ENCODE measurements at places on chromosomes 12 and 14. TPM values are rescaled to one million over a fixed set of nuclear protein-coding genes. Genes with fewer than 3 reads are reported as not detected.

GRCh38 chr14:68148763-68149162 lies 329.2 kb downstream of the RAD51B start:
- no peak for DNase-seq

DNA sequence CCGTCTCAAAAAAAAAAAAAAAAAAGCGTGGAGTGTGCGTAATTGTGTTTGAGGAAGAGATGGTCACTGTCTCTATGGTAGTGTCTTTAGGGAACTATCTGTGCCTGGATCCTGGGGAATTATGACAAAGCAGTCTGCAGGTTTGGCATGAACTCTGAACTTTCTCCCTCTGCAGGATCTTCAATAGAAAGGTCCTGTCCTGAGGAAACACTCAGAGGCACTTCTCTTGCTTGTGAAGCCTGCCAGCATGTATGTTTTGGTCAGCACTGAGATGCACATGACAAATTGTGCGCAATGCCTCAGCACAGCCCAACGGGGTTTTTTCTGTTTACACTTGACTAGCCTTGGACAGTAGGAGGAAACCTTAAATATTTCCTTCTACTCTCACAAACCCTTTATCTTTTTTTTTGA lies 46.6 kb downstream of the ATF7 start:
- no peak for DNase-seq

Gene PDE3A
- total RNA-seq, result 7.1 TPM

Gene AHNAK2
- total RNA-seq, result 32.4 TPM

DNA sequence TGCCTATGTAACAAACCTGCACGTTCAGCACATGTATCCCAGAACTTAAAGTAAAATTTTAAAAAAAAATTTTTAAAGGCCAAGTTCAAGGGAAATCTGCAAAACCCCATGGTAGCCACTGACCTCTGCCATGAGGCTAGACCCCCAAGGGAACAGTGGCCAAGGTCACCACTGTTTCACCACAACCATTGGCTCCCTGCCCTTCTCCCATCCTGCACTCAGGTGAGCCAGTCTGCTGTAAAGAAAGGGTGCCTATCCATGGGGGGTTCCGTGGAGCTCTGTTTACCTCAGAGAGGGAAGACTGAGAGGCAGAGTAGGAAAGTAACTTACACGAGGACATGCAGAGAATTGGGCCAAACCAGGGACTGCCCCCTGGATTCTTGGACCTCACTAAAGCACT lies 38.6 kb downstream of the VWF start:
- DNase-seq, result no peak

- no peak for DNase-seq
Measured at GRCh38 chr12:51866762-51867161, 18.2 kb upstream of the FIGNL2 start.

DNA sequence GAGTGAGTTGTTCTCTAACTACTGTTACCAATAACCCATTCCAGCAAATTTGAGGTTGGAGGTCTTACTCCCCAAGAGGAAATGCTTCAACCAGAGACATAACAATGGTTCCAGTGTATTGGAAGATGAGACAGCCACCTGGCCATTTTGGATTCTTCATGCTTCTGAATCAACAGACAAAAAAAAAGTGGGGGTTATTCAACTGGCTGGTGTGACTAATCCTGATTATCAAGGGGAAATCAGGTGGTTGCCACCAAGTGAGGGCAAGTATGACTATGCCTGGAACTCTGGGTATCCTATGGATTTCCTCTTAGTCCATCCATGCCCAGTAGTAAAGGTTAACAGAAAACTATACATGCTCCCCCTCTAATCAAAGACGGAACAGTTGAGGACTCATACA lies 29.9 kb upstream of the ZNF641 start:
- no peak for DNase-seq

Gene NAV3
- total RNA-seq, result 96.3 TPM

DNA sequence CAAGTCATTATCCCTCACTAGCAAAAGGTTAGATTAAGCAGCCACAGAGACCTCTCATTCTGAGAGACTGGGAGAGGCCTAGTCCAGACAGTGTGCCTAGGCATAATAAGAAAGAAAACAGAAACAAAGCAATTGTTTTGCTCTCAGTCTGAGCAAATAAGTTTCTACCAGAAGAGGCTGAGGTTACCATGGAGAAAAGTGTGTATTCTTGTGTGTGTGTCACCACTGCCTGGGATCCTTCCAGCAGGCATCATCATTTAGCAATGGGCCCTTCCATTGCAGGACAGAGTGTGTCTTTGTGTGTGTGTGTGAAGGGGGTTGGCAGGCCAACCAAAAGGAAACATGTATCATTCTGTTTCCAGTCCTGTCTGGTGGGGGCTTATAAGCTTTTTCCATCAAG lies 3.7 kb downstream of the EFS start:
- peak; percentile 29 for DNase-seq

Gene DPPA3
- total RNA-seq, result not detected

GRCh38 chr14:95182379-95182778 lies 25.1 kb upstream of the DICER1 start:
- no peak for DNase-seq

Gene BATF
- not detected for total RNA-seq

GRCh38 chr12:53044052-53044581 lies 5.7 kb upstream of the TNS2 start:
- DNase-seq, result no peak

DNA sequence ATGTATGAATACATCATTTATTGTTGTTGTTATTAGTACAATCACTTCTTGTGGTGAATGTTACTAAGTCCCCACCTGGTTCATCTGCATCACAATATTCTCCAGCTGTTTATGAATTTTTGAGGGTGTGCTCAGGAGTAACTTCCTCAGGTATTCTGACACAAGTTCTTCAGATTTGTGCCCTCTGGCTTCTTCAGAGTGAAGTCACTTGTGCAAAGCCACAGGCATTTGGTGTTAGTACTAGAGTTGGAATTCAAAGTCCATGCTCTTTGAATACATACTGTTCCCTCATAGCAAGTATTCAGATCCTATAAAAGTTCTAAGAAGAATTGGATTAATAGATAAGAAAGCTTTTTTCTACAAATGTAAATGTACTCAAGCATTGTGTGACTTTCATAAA lies 150.3 kb upstream of the AVPR1A start:
- DNase-seq, result peak; percentile 22

Gene PIANP
- total RNA-seq, result not detected

DNA sequence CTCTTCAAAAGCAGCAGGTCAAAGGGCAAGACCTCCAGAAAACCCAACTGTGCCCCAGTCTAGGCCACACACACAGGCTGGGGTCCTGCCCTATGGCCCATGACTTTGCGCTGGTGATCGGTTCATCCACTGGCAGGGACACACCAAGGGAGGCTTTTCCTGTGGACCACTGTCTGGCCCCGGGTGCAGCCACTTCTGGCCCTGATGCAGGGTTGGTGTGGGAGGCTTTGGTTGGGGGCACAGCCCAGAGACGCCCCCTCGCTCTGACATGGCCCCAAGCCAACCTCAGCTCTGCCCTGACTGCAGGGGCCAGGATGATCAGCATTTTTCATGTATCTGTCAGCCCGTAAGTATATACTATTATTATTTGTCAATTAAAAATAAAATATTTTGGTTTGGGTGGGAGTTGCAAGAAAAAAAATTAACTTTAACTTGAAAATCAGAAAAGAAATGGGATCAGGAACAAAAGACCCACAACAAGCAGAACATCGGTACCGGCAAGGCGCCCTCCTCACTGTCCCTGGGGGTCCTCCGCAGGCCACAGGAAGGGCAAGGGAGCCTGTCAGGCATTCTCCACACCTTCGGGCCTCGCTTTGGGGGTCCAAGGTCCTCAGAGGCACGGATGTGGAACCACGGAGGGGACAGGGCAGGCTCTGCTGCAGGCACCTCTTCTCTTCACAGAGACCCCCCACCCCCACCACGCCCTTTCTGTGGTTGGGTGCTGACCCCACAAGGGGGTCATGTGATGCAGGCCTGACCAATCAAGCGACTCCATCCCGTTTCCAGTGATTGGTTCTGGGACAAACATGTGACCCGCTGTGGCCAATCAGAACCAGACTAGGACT lies 181.5 kb upstream of the SFSWAP start:
- DNase-seq, result no peak

- no peak for DNase-seq
Measured at GRCh38 chr12:54272214-54272613, 7.7 kb downstream of the CBX5 start.

- no peak for DNase-seq
Measured at GRCh38 chr12:44088647-44089046, 252.8 kb downstream of the TMEM117 start.

- DNase-seq, result no peak
Measured at GRCh38 chr12:122852336-122853275, 17.3 kb downstream of the HIP1R start.

- no peak for DNase-seq
Measured at GRCh38 chr12:49288922-49289555, 5.9 kb upstream of the PRPH start.

DNA sequence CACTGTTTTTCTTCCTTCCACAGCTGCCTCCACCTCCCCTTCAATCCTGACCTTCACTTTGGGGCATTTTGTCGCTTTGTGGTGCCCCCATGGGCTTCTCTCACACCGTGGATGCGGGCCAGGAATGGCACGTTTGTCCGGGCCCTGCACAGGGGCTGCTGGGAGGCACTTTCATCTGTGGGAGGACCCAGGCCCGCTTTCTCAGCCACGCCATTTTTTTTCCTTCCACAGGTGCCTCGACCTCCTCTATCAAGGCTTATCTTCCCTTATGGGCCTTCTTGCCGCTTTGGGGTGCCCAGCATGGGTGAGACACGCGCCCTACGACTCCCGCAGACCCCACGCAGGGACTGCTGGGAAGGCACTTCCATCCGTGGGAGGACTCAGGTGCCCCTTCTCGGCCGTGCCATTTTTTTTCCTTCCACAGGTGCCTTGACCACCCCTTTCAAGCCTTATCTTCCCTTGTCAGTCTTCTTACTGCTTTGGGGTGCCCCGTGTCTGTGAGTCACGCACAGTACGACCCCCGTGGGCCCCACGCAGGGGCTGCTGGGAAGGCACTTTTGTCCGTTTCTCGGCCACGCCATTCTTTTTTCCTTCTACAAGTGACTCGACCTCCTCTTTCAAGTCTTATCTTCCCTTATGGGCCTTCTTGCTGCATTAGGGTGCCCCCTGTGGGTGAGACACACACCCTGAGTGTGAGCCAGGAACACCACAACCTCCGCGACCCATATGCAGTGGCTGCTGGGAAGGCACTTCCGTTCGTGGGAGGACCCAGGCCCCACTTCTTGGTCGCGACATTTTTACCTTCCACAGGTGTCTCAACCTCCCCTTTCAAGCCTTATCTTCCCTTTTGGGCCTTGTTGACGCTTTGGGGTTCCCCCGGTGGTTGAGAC lies 270.7 kb downstream of the ALG10 start:
- DNase-seq, result no peak

DNA sequence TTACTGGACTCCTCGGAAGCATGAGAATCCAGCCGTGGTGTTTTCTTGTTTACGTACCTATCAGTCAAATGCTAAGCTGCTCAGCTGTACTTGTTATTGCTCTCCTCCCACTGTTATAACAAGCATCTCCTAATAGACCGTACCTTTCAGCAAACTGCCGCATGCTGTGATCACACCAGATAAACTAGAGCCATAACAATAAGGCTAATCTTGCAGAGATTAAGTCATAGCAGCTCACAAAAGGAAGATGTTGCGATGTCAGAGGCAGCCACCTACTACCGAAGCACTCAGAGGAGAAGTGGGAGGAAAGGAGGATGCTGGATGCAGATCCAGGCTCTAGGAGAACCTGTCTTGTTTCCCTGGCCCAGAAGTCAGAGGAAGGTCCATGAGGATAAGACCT lies 196.0 kb downstream of the GALC start:
- DNase-seq, result no peak

DNA sequence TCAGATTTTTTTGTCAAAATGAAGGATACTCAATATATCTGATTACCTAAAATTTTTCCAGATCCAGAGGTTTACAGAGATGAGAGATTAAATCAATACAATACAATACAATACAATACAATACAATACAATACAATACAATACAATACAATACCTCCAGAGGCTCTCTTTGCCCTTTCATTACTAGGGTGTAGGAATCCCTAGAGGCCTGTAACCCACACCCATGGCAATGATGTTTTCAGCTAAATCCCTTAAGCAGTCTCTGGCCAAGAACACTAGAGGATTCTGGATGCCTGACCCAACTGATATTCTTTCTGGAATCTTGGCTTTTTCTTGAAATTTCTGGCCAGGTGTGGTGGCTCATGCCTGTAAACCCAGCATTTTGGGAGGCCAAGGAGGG lies 23.7 kb upstream of the AEBP2 start:
- no peak for DNase-seq

Gene SLC25A47
- total RNA-seq, result not detected

DNA sequence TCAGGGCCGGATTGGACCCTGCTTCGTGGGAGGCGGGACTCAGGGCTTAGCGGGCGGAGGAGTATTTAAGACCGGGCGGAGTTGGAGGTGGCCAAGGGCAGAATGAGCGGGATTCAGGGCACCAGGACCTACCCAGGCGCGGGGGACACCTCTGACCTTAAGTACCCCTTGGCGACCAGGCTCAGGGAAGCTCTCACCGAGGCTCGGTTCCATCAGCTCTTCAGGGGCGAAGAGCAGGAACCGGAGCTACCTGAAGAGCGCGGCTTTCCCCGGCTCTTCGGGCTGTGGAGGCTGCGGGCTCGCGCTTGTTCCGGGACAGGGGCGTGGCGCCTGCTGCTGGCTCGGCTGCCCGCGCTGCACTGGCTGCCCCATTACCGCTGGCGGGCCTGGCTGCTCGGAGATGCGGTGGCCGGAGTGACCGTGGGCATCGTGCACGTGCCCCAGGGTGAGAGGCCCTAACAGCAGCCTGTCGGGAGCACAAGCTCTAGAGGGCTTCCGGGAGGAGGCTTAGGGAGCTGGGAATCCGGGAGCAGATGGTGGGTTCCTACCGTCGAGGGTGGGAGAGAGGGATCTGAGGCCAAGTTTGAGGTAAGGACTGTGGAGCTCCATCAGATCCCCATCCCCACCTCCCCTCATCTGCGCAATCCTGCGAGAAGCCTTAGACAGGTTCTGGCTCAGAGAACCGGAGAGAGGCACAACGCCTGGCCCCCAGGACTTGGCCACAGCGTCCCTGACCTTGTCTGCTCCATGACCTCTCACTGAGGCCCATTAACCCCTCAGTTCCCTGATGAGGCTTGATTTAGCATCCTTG lies 8.4 kb downstream of the ARHGEF25 start:
- no peak for DNase-seq

- no peak for DNase-seq
Measured at GRCh38 chr14:59398841-59399240, 66.3 kb downstream of the GPR135 start.

Gene MAP1LC3B2
- 0.43 TPM for total RNA-seq

DNA sequence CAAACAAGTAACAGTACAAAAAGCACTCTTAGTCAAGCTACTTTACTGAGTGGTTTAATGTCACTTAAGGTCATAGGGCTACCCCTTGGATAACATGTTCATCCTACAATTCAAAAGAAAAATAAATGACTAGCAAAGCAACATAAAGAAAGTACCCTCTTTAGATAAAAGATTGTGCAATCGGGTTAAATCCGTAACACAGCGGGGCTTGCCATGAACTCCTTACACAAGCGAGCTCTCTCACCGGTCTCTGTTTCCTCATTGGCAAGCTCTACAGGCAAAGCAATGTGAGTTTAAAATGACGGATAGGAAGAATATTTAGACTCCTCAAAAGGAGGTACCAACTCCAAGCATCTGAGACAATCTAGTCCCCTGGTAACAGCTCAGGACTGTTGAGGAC lies 140.6 kb downstream of the EGLN3 start:
- peak; percentile 14 for DNase-seq

Gene C12orf50
- not detected for total RNA-seq

Gene C12orf42
- total RNA-seq, result not detected

Gene FGD6
- total RNA-seq, result 18.1 TPM

All from fibroblast of villous mesenchyme (primary cell).